ENCODE measurements at places on chromosomes 1 and 21. TPM values are rescaled to one million over a fixed set of nuclear protein-coding genes. Genes with fewer than 3 reads are reported as not detected.

RBM11 gene
- total RNA-seq: not detected

C1orf226 gene
- total RNA-seq: 0.83 TPM

IL19 gene
- total RNA-seq: not detected

S100A12 gene
- total RNA-seq: not detected

SLC2A5 gene
- 12.5 TPM for total RNA-seq

FCMR gene
- total RNA-seq: not detected

IGSF21 gene
- not detected for total RNA-seq

NBPF6 gene
- not detected for total RNA-seq

IQGAP3 gene
- total RNA-seq: 1.5 TPM

KIF26B gene
- 71.3 TPM for total RNA-seq

NFASC gene
- 10.1 TPM for total RNA-seq

TCHHL1 gene
- not detected for total RNA-seq

NCMAP gene
- not detected for total RNA-seq

LRRIQ3 gene
- total RNA-seq: 0.14 TPM

OR2L13 gene
- total RNA-seq: not detected

AKR7A3 gene
- total RNA-seq: 0.28 TPM

NBPF4 gene
- total RNA-seq: not detected

DNM3 gene
- total RNA-seq: 0.55 TPM

RCSD1 gene
- not detected for total RNA-seq

EXTL2 gene
- 53.7 TPM for total RNA-seq

TIAM1 gene
- 3.0 TPM for total RNA-seq

EFCAB14 gene
- total RNA-seq: 62.9 TPM

OVAAL gene
- total RNA-seq: not detected

NBPF8 gene
- 13.1 TPM for total RNA-seq

SLC44A5 gene
- under 0.01 TPM for total RNA-seq

PTPRU gene
- 33.2 TPM for total RNA-seq

DPYD gene
- total RNA-seq: 35.6 TPM

ACKR1 gene
- not detected for total RNA-seq

DMRTA2 gene
- total RNA-seq: 0.05 TPM

FCRL4 gene
- not detected for total RNA-seq

NVL gene
- 34.0 TPM for total RNA-seq

CHIT1 gene
- under 0.01 TPM for total RNA-seq

LDLRAD1 gene
- not detected for total RNA-seq

AMIGO1 gene
- 1.0 TPM for total RNA-seq

LYPLAL1 gene
- total RNA-seq: 38.6 TPM

PRKCZ gene
- total RNA-seq: 0.55 TPM

GPR3 gene
- total RNA-seq: 0.89 TPM

CNIH4 gene
- total RNA-seq: 108 TPM

AGT gene
- 0.09 TPM for total RNA-seq

TAS1R1 gene
- total RNA-seq: not detected

CLDN8 gene
- not detected for total RNA-seq

CDC20 gene
- total RNA-seq: 3.9 TPM

ZRANB2 gene
- 64.4 TPM for total RNA-seq

FCGR3A gene
- total RNA-seq: not detected

TNFRSF4 gene
- total RNA-seq: 0.14 TPM

OR2M3 gene
- total RNA-seq: not detected
